Gastrocnemius medialis (tissue), 4 donors: ENCODE measurements at places on chromosomes 3 and 15.

DNA sequence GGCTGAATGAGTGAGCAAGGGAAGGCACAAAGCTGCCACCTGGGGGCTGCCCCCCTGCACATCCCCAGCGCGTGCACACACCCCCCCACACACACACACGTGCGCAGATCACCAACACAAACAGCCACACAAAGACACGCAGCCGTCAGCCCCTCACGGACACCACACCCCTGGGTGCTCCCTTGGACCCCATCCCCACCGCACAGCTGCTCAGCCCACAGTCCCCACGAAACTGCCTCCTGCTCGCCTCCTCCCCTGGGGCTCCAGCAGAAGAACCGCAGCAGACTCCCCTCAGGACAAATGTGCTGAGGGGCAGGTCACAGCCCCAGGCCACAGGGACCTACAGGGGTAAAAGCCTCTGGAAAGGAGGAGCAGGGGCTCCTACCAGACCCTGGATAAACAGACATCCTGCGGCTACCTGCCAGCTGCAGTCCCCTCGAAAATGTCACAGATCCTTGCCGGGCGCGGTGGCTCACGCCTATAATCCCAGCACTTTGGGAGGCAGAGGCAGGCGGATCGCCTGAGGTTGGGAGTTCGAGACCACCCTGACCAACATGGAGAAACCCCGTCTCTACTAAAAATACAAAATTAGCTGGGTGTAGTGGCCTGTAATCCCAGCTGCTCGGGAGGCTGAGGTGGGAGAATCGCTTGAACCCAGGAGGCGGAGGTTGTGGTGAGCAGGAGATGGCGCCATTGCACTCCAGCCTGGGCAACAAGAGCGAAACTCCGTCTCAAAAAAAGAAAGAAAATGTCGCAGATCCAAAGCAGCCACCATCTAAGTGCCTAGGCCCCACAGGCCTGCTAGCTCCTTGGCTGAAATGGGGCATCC, 6.5 kb downstream of the TWF2 start:
- DNase-seq = peak; percentile 18

- no peak for DNase-seq
Measured at GRCh38 chr3:72480366-72480765, 367.9 kb downstream of the SHQ1 start.

- no peak for DNase-seq
Measured at GRCh38 chr15:44710236-44711095, 657 bp downstream of the PATL2 start.

GRCh38 chr3:38835939-38836338, 19.9 kb upstream of the SCN10A start:
- DNase-seq = no peak

GRCh38 chr15:62145015-62145735, 19.9 kb downstream of the C2CD4B start:
- no peak for DNase-seq

- DNase-seq = no peak
Measured at GRCh38 chr3:70963431-70964275, 619.9 kb downstream of the FOXP1 start.

DNA sequence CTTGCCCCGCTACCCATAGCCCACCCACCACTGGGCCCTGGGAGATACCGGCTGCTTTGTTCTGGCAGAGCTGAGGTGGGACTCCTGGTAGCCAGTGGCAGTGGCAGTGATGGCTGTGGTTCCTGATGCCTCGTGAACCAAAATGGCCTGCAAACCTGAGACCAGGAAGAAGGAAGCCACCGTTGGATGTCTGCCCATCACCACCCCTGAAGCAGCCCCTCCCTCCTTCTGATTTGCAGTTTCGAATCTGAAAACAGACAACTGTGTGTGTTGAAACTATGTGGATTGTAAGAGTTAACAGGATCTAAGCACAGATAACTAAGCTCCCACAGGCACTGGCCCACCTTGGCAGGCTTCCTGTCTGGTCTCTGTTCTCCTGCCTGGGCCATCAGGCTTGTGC, 66.6 kb downstream of the NUP210 start:
- no peak for DNase-seq

DNA sequence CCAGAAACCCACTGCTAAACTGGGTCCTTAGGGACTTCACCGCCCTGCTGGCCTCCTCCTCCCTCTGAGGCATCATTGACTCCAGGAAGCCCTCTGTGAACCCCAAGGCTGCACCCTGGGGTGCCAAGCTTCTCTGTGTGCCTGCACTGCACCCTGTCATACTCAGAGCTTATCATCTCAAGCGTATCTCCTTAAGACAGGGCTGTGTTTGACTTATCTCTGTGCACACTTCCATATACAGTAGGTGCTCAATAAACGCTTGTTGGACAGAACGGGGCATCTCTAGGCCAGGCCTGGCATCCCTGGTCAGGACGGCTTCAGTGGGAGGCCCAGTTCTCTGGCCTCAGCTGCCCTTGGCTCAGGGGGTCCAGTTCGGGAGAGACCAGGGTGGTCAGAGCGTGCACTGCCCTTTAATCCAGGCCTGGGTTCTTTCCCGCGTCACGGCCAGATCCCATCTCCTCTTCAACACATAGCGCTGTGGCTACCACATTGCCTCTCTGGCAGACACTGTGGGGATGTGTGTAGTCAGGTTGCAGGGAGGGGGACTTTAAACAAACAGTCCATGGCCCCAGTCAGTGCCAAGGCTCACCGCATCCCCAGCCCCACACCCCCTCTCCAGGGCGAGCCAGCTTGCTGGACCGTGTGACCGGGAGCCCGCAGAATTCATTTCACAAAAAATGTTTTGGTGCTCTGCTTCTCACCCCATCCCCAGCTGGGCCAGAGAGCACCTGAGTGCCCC, 33.4 kb downstream of the MAGEF1 start:
- DNase-seq = no peak

GRCh38 chr15:64650552-64650951, 124.8 kb downstream of the RBPMS2 start:
- no peak for DNase-seq

GRCh38 chr15:55588815-55589115, 620 bp upstream of the PYGO1 start:
- no peak for DNase-seq
